ENCODE measurements at places on chromosomes 2 and 18. TPM values are rescaled to one million over a fixed set of nuclear protein-coding genes. Genes with fewer than 3 reads are reported as not detected.

Gene FAM237A
- total RNA-seq: not detected

Gene POMC
- 4.2 TPM for total RNA-seq

Gene CCDC150
- total RNA-seq: 4.8 TPM

Gene KANSL1L
- 28.3 TPM for total RNA-seq

Gene MTLN
- total RNA-seq: 51.4 TPM

Gene RGPD4
- not detected for total RNA-seq

Gene SPP2
- not detected for total RNA-seq

Gene TUBB8B
- total RNA-seq: not detected

Gene L3MBTL4
- 2.0 TPM for total RNA-seq

Gene TEX44
- not detected for total RNA-seq

Gene ACP1
- 141 TPM for total RNA-seq

Gene PAX3
- total RNA-seq: not detected

Gene SERPINB2
- total RNA-seq: 0.98 TPM

Gene DNAJB2
- total RNA-seq: 74.1 TPM

Gene DSG1
- 1.2 TPM for total RNA-seq

Gene CFAP65
- not detected for total RNA-seq

Gene TANC1
- 21.6 TPM for total RNA-seq

Gene KCNF1
- total RNA-seq: not detected

Gene SLC23A3
- total RNA-seq: 2.0 TPM

Gene C2orf66
- 0.11 TPM for total RNA-seq

Gene NAT8
- not detected for total RNA-seq

Gene DGUOK
- total RNA-seq: 60.5 TPM

Gene DSC2
- total RNA-seq: 69.5 TPM

Gene C2orf78
- total RNA-seq: not detected

Gene MFSD6
- 15.4 TPM for total RNA-seq

Gene MC5R
- total RNA-seq: not detected

Gene MRO
- total RNA-seq: not detected

Gene SOWAHC
- total RNA-seq: 44.6 TPM
